Cardiac muscle cell (in vitro differentiated cells and primary cell): ENCODE measurements at places on chromosomes 16 and 17.

GRCh38 chr17:16953841-16954240 lies 18.1 kb downstream of the TNFRSF13B start:
- H3K27me3 ChIP-seq = no peaks in the 10 kb centered on the region
- no peak for DNase-seq
- H3K4me3 ChIP-seq = no peak overlapping the region
- H3K4me1 ChIP-seq = no peaks in the 10 kb centered on the region
- H3K36me3 ChIP-seq = no peaks in the 10 kb centered on the region

DNA sequence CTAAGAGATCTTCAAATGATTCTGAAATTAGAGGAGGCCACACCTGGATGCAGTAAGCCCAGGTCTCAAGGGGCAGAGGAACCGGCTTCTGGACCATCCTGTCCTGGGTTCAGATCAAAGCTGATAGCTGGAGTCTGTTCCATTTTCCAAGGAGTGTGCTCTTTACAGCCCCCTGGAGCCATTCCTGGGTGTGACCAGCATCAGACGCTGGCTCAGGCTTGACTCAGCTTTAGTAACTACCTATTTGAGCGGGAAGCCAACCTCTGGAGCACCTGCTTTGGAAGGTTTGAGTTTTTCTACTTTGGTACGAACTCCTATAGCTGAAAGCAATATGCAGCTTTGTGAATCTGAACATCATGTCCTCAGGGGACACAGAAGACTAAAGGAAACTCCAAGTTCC lies 12.9 kb upstream of the BBS2 start:
- peaks cover 24% of the 10 kb centered on the region for H3K27me3 ChIP-seq
- no peak for DNase-seq
- no peak overlapping the region for H3K4me3 ChIP-seq
- H3K36me3 ChIP-seq = no peaks in the 10 kb centered on the region
- no peaks in the 10 kb centered on the region for H3K4me1 ChIP-seq
- no peak overlapping the region for H3K27ac ChIP-seq

- peaks cover 9% of the 10 kb centered on the region for H3K4me1 ChIP-seq
- H3K27me3 ChIP-seq = no peaks in the 10 kb centered on the region
- H3K4me3 ChIP-seq = no peak overlapping the region
- DNase-seq = no peak
- H3K36me3 ChIP-seq = no peaks in the 10 kb centered on the region
These were observed 72.4 kb downstream of the ERCC4 start for GRCh38 chr16:13992322-13992721.

GRCh38 chr16:9016824-9017223 lies 53.1 kb upstream of the USP7 start:
- H3K4me3 ChIP-seq = no peak overlapping the region
- H3K27me3 ChIP-seq = no peaks in the 10 kb centered on the region
- no peaks in the 10 kb centered on the region for H3K36me3 ChIP-seq

DNA sequence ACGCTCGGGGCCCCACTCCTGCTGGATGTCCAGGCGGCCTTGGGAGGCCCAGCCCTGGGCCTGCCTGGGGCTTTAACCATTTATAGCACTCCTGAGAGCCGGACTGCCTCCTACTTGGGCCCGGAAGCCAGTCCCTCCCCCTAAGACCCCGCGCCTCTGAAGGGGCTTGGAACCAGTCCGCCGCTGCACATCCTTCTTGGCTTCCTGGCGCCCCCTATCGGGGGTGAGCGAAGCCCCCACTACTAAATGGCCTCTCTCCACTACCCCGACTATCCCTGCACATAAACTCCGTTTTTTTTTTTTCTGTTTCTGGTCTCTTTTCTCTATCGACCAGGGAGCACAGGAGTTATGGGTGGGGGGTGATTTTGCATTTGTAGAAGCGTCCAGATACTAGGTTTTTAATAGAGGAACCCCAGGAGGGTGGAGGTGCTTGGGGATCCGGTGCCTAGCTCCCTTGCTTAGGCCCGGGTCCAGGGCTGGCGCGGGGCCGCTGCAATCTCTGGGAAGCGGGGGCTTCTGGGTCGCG lies 633 bp upstream of the NOL3 start:
- H3K27ac ChIP-seq = peak overlapping the region; percentile 54
- H3K4me1 ChIP-seq = peaks cover 19% of the 10 kb centered on the region
- no peaks in the 10 kb centered on the region for H3K36me3 ChIP-seq
- peak overlapping the region; percentile 37 for H3K4me3 ChIP-seq

DNA sequence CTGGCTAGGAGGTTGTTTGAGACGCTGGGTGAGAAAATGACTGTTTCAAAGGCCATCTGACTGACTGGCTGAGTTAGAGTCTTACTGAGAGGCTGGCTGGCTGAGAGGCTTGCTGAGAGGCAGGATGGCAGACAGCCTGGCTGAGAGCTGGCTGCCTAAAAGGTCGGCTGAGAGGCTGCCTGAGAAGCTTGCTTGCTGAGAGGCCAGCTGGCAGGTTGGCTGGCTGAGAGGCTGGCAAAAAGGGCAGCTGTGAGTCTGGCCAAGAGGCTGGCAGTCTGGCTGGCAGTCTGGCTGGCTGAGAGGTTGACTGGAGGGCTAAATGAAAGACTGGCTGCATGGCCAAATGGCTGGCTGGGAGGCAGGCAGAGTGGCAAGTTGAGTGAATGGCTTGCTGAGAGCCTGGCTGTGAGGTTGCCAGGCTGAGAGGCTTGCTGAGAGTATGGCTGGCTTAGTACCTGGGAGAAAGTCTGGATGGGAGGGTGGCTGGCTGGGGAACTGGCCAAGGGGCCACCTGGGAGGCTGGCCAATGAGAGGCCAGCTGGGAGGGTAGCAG lies 35.3 kb upstream of the ACSM2B start:
- H3K27ac ChIP-seq = no peak overlapping the region
- no peaks in the 10 kb centered on the region for H3K27me3 ChIP-seq
- H3K36me3 ChIP-seq = no peaks in the 10 kb centered on the region
- no peak overlapping the region for H3K4me3 ChIP-seq
- DNase-seq = no peak
